ENCODE measurements at places on chromosomes 12 and 14.

DNA sequence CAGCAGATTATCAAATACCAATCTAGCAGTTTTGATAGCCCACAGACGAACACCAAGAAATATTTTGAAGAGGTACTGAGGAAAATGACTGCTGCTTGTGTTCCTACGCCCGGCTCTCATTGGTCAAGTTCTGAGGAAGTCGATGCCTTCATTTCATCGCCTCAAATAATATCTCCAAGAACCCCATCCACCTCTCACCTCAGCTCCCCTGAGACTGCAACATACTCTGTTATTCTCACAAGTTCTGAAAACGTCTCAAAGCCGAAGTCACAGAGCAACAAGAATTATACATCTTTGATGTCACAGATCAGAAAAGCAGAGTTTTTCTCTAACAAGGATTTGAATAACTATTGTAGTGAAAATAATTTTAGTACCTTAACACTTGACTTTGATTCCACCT lies 55.5 kb upstream of the BCAT1 start:
- no peak for DNase-seq

DNA sequence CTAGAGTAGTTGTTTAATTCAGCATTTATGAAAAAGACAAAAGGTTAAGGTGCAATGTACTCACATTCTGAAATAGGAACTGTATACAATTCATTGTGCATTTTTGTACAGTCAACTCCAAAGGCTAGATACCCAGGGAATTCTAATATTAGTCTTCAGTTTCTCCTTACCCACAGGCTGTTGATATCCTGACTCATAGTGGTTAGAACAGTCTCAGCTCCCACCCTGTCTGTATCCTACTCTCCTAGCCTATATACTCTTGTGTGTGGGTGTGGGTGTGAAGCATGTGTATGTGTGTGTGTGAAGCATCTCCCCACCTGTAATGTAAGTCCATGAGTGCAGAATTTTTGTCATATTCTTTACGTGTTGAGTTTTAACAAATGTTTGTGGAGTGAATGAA lies 229.5 kb downstream of the NAV3 start:
- DNase-seq: no peak

DNA sequence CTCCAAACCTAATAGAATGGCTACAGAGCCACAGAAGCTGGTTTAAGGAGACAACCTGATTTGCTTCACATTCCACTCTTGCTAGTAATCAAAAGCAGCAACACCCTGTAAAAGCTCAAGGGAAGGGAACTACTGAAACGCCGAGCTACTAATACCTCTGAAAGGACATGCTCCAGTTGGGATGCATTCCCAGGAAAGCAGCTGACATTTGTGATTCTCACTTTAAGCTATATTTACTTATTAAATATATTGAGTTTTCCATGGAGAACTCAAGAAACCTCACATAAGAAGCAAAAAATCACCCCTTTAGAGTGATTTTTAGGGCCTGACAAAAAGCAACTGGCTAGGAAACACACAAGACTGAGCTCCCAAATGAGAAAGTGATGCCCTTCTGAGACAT lies 1073.0 kb upstream of the FLRT2 start:
- DNase-seq: no peak

DNA sequence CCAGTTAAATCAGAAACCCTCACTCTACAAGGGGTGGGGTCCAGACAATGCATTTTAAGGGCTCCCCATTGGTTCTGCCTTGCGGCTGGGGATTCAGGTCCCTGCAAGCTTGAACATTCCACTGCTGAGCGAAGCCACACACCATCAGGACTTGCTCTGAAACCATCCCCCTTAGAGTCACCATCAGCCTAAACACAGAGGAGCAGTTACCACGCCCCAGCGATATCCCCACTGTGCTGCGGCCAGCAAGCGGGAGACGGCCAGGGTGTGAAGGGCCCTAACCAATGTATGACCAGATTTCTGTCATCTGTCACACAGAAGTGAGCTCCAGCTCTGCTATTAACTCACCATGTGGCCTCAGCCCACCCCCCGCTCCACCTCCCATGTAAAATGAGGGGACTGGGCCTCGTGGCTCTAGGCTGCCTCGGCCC lies 29.7 kb downstream of the CCDC88C start:
- no peak for DNase-seq

DNA sequence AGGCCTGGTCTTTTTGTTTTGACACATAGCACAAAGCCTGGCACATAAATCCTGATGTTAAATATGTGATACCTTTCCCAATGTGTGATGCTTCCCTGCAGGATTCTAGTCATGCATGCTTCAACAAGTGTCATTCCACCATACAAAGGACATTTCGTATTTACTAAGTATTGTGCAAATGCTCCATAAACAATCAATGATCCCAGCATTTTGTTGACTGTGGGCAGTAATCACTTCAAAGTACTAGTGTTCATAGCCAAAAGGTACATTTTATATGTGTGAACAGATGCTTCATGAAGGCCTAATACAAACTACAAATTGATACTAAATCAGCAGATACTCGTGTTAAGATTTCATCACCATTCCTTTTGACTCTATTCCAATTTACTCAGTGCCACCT lies 4.4 kb downstream of the CCNB1IP1 start:
- DNase-seq: no peak

DNA sequence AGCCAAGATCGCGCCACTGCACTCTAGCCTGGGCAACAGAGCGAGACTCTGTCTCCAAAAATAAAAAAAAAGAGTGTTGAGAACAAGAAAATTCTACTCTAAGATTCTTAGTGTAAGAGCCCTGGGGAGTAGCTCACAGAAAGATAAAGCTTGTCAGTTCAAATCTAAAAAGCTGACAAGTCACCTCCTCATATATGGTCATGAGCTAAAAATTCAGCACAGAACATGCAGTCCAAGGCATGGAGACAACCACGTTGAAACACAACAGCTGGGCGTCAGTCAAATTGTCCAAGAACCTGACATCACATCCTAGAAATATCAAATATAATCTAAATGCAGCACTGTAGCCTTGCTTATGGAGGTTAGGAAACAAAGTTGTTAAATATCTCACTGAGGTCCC lies 47.8 kb downstream of the CLIP1 start:
- no peak for DNase-seq

DNA sequence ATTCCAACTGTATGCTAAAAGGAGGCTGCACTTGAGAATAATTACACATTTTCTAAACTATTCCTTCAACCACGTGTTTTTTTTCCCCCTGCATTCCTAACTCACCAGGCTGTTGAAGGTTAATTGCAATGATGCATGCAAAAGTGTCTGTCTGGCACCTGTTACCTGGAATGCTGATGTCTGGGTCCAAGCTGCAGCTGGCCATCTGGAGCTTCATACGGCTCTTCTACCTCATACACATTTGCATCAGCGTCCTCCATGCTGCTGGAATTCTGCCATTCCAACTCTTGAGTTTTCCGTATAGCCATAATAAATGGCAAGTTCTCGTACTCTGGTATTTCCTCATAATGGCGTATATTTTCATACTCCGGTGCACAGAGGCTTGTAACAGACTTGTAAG lies 8.6 kb downstream of the FGD6 start:
- peak; percentile 46 for DNase-seq

Measured in NCI-H526 treated with DMSO at 0.1 percent for 48 hours (cell line).